ENCODE measurements at places on chromosomes 3 and 15.
A peak's percentile ranks its signal among the peaks of the same experiment; 100 is the strongest.

- DNase-seq: peak; percentile 32
These were observed 27.5 kb upstream of the LCTL start for GRCh38 chr15:66593219-66593780.

DNA sequence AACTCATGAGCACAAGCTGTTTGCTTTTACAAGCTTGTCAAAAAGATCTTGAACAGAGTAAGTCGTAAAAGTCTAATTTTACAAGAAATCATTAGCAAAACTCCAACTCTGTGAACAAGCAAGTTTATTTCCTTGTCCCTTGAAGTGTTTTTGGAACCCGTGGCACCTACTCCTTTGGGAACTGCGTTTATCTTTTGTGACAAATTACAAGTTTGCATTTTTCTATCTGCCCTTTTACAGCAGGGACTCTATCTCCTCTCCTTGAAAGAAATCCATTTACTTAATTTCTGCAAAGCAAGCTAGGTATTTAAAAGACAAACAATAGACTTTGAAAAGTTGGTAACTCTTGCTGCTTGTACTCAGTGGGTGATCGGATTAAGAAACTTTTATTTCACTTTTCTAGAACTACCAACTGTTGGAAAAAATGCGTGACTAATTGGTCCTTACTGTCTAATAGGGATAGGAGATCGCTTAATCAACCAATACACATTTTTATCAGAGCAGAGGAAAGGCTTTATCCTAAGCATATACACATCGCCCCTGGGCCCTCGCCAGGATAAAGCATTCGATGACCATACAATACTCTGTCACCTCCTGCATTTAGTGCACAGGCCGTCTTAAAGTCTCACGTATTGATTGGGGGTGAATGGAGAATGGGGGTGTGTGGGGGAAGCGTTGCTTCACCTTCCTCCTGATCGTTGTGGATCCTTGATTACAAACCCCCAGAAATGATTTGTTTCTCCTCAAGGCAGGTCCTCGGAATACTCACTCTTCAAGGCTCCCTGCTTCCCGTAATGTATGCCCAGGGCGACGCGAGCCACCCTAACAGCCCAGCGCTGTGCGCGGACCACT is 1.7 kb downstream of the PRTG start:
- no peak for DNase-seq

DNA sequence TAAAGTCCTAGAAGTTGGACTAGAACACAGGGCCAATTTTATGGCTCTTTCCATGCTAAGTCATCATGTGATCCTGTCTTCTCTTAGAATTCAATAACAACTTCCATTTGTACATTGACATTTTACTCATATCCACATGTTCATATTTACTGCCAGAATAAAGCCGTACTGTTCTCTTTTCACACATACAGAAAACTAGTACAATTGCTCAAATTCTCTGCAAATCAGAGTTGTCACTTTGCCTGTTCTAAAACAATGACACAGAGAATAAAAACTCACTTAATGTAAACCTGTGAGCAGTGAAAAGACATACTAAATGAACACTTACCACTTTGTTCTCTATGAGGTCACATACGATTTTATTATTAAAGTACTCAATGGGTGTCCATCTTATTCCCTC is 3.5 kb downstream of the LDHAL6B start:
- no peak for DNase-seq

DNA sequence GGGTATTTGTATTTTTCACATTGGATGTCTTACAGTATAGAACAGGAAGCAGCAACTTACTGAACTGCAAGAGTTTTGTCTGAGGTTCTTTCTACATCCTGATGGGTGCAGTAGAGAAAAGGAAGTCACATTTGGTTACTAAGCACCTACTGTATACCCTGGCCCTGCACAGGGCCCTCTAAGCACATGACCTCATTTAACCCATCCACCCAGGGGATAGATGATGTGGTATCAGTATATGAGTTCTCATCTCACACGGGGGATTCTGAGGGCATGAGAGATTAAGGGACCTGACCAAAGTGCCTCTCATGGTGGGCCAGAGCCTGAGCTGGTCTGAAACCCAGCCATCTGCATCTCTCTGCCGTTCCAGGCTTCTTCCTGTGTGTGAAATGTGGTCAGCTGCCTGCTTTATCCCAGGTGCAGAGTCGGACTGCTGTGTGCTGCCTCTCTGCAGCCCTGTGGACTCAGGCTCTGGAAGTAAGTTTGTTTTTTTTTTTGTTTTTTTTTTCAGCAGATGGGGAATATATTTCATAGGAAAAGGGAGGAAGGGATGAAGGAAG is 17.9 kb downstream of the SLC6A11 start:
- no peak for DNase-seq

- no peak for DNase-seq
These were observed 994 bp downstream of the MESP1 start for GRCh38 chr15:89749951-89750559.

DNA sequence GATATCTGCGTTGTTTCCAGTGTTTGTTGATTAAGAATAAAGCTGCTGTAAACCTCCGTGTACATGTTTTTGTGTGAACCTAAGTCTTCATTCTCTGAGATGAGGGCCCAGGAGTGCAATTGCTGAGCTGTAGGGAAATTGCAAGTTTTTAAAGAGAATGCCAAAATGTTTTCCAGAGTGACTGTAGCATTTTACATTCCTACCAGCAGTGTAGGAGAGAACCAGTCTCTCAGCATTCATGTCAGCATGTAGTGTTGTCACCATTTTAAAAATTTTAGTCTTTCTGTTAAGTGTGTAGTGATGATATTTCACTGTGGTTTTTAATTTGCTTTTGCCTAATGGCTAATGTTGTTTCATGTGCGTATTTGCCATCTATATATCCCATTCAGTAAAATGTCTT is 3.4 kb upstream of the MGLL start:
- DNase-seq: no peak

GRCh38 chr3:110272525-110272924 is 799.1 kb upstream of the NECTIN3 start:
- DNase-seq: no peak

DNA sequence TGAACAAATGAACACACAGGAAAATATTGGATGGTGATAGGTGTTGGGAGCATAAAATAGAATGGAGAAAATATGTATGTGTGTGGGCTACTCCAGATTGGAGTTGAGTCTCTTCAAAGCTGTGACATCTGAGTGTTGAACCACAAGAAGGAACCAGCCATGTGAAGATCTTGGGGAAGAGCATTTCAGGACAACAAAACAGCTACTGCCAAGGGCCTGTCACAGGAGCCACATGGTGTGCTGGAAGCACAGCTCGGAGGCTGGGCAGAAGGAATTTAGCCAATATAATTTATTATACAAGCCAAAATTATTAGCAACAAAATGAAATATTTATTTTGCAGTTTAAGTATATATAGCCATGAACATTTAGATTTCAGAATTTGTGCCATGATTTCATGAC is 108.3 kb upstream of the FGF7 start:
- no peak for DNase-seq

DNA sequence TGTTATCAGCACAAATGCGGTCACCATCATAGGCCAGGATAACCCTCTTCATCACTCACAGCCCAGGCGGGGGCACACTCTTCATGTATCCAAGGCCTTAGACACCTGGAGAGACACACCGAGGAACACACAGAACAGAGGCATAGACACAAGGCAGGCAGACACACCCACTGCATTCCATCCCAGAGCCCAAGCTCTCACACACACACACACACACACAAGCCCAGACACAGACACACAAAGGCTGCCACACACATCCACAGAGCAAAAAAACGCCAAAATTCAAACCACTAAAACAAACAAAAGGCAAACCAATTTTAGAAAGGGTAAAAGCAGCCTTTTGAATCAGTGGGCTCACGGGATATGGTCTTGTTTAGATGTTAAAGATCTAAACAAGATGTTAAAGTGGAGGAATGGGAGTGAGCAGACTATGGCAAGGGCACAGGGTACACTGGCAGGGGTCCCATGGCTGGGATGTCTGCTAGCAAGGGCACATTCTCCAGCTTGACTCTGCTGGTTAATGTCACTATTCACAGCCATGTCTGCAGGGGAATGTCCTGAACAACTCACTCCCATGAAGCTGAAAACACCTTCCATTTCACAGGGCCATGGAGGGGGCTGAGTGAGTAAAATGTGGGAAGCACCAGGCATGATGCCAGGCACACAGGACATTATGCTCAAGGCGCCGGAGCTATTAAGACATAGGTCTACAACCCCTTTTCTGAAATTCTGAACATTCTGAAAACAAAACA is 14.9 kb upstream of the CRABP1 start:
- no peak for DNase-seq

DNA sequence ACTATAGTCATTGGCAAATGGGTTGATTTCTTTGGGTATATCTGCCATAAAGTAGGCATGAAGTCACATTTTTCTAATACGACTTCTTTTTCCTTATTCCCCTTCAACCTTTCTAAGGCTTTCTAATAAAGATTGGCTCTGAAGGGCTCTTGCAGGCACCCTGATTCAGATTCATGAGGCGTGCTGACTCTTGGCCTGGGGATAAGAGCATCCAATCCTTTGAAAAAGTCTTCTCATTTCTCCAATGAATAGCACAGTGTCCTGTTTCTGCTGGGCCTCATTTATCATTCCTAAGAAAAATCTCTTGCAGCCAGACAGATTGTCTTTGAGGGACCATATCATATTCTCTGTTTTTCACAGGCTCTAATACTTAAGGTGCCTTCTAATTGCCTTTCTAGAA is 32.3 kb upstream of the BNIP2 start:
- DNase-seq: no peak

- no peak for DNase-seq
These were observed 647.7 kb downstream of the ZPLD1 start for GRCh38 chr3:103082501-103082900.

Measured in NCI-H226 (cell line).